ENCODE measurements at places on chromosomes 16 and 17. TPM values are rescaled to one million over a fixed set of nuclear protein-coding genes. Genes with fewer than 3 reads are reported as not detected.

Gene FN3K
- 14.2 TPM for total RNA-seq

Gene CCL16
- total RNA-seq: not detected

Gene NME4
- 408 TPM for total RNA-seq

Gene CRK
- total RNA-seq: 51.9 TPM

Gene KCNJ16
- total RNA-seq: not detected

Gene OR1A1
- total RNA-seq: not detected

GRCh38 chr17:62801553-62802114 lies 6.5 kb downstream of the MARCHF10 start:
- no peak overlapping the region for H3K4me3 ChIP-seq
- no peak for DNase-seq
- H3K27me3 ChIP-seq: no peaks in the 10 kb centered on the region
- no peaks in the 10 kb centered on the region for H3K36me3 ChIP-seq
- no peak overlapping the region for H3K27ac ChIP-seq

DNA sequence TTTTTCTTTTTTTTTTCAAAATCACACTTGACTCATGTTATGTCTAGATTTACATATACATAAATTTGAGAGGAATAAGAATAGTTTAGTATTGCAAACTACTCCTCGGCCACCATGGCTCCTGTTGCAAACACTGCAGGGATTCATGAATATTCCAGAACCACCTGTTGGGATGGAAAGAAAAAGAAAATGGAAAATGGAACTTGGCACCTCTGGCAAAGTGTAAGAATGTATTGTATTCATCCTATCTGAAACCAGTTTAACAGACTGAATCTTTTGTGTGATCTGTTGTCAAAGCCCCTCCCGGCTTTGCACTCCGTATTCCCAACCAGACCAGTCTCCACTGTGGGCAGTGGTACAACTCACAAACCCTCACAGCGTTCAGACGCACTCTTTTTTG lies 124.4 kb downstream of the SPECC1 start:
- no peak overlapping the region for H3K4me3 ChIP-seq
- no peak for DNase-seq
- H3K4me1 ChIP-seq: peaks cover 3% of the 10 kb centered on the region

DNA sequence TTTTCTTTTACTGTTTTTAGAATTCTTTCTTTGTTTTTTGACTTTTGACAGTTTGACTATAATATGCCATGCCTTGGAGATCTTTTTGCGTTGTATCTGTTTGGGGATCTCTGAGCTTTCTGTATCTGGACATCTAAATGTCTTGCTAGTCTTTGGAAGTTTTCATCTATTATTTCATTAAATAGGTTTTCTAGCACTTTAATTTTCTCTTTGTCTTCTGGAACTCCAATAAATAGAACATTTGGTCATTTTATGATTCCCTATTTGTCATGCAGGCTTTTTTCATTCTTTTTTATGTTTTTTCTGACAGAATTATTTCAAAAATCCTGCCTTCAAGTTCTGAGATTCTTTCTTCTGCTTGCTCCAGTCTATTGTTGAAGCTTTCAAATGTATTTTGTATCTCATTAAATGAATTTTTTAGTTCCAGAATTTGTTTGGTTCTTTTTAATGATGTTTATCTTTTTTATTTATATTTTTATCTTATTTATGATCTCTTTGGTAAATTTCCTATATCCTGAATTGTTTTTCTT lies 201.4 kb downstream of the CHD9NB start:
- H3K4me3 ChIP-seq: no peak overlapping the region
- no peaks in the 10 kb centered on the region for H3K36me3 ChIP-seq
- DNase-seq: no peak

DNA sequence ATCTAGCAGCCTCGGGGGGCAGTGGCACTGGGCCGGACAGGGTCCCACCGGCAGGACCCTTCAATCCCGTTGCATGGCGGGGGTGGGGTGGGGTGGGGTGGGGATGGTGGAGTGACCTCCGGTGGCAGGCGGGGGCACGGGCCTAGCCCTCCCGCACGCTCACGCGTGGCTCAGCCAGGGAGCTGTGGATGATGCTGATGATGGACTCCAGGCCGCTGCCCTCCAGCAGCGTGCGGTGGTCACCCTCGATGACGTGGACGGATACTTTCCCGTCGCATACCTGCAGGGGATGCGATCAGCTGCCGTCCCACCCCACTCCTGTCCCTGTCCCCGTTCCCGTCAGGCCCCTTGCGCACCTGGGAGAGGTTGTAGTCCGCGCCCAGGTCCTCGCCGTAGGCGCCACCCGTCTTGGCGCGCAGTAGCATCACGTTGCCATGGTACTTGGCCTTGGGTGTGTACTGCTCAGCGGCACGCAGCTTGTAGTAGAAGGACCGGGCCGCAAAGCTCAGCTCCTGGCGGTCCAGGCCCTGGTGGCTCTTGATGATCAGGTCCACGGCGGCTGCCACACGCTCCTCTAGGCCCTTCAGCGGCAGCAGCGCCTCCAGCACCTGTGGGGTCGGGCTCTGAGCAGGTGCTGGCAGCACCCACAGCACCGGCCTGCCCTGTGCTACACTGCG lies 13.5 kb upstream of the DUS1L start:
- H3K36me3 ChIP-seq: peaks cover 64% of the 10 kb centered on the region
- no peak for DNase-seq
- H3K27me3 ChIP-seq: no peaks in the 10 kb centered on the region

- H3K4me3 ChIP-seq: no peak overlapping the region
- H3K4me1 ChIP-seq: no peaks in the 10 kb centered on the region
- H3K36me3 ChIP-seq: no peaks in the 10 kb centered on the region
- no peak for DNase-seq
Measured at GRCh38 chr16:67673712-67674580, 7.3 kb downstream of the C16orf86 start.

DNA sequence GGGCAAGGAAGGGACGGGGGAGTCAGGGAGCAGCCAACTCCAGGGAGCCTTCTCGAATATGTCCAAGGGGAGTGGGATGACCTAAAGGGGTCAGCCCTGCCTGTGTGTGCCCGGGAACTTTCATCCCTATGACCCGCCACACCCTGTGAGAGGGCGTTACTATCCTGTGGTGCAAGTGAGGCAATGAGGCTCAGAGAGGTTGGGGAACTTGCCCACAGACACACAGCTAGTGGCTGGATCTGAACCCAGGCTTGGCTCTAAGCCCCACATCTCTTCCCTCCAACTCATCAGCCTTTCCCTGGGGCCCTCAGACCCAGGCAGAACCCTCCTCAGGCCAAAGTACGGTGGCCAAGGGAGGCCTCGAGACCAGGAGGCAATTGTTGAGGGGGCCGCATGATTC lies 23.2 kb downstream of the JUP start:
- peaks cover 26% of the 10 kb centered on the region for H3K36me3 ChIP-seq
- no peak overlapping the region for H3K27ac ChIP-seq
- H3K27me3 ChIP-seq: no peaks in the 10 kb centered on the region
- DNase-seq: no peak
- no peaks in the 10 kb centered on the region for H3K4me1 ChIP-seq
- H3K4me3 ChIP-seq: no peak overlapping the region

GRCh38 chr17:40451420-40451819 lies 8.2 kb downstream of the IGFBP4 start:
- no peak for DNase-seq
- H3K27ac ChIP-seq: no peak overlapping the region
- peaks cover 20% of the 10 kb centered on the region for H3K36me3 ChIP-seq
- peaks cover 4% of the 10 kb centered on the region for H3K4me1 ChIP-seq
- no peaks in the 10 kb centered on the region for H3K27me3 ChIP-seq
- no peak overlapping the region for H3K4me3 ChIP-seq

GRCh38 chr17:57995076-57995956 lies 7.3 kb upstream of the VEZF1 start:
- H3K36me3 ChIP-seq: peaks cover 20% of the 10 kb centered on the region
- no peaks in the 10 kb centered on the region for H3K27me3 ChIP-seq
- no peak overlapping the region for H3K27ac ChIP-seq

DNA sequence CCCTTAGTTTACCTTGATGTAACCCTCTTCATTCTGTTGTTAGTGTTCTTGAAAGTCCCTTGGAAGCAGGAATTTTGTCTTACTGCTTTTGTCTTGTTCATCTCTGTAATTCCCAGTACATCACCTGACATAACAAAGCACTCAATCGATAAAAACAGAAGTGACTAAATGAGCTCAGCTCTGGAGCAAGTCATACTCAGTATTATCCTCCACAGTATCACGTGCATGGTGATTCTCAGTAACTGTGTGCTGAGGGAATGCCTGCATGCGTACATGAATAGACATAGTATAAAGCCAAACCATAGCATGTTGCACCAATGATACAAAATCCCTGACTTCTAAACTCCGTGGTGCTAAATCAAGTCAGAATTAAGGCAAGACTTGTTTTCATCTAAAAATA lies 7.2 kb downstream of the KRT38 start:
- H3K4me1 ChIP-seq: peaks cover 3% of the 10 kb centered on the region
- no peaks in the 10 kb centered on the region for H3K27me3 ChIP-seq
- no peak for DNase-seq
- no peak overlapping the region for H3K27ac ChIP-seq

GRCh38 chr17:77772461-77772897 lies 186.0 kb upstream of the TNRC6C start:
- no peak overlapping the region for H3K27ac ChIP-seq
- H3K27me3 ChIP-seq: peaks cover 3% of the 10 kb centered on the region
- H3K4me1 ChIP-seq: peaks cover 6% of the 10 kb centered on the region
- DNase-seq: peak; percentile 87

GRCh38 chr16:75491876-75492275 lies 3.4 kb downstream of the CHST6 start:
- H3K4me3 ChIP-seq: no peak overlapping the region
- no peaks in the 10 kb centered on the region for H3K4me1 ChIP-seq
- no peak overlapping the region for H3K27ac ChIP-seq
- DNase-seq: no peak

- no peaks in the 10 kb centered on the region for H3K4me1 ChIP-seq
- DNase-seq: no peak
- H3K4me3 ChIP-seq: no peak overlapping the region
- no peaks in the 10 kb centered on the region for H3K27me3 ChIP-seq
- no peaks in the 10 kb centered on the region for H3K36me3 ChIP-seq
Measured at GRCh38 chr16:17491140-17491662, 20.4 kb upstream of the XYLT1 start.

DNA sequence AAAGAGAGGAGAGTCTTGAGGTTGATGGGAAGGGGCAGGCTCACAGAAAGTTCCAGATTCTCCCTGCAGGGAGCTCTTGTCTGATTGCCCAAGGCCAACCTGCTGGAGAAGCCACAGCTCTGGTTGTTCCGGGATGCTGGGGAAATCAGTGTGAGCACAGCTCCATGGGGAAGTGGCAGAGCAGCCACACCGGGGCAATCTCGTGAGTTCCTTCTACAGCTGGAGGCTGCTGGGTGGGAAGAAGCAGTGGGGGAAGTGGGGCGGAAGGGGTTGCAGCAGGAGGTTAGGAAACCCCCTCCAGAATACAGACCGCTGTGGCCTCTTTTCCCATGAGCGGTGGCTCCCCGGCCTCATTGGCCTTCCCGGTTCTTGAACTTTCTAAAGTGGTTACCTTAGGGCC lies 34.0 kb downstream of the KIAA0513 start:
- no peak for DNase-seq
- no peak overlapping the region for H3K4me3 ChIP-seq
- no peaks in the 10 kb centered on the region for H3K27me3 ChIP-seq
- no peak overlapping the region for H3K27ac ChIP-seq
- peaks cover 12% of the 10 kb centered on the region for H3K4me1 ChIP-seq

All from H1 (cell line).